G401 (cell line): ENCODE measurements at places on chromosomes 6 and 20.
A peak's percentile ranks its signal among the peaks of the same experiment; 100 is the strongest.

- no peak for DNase-seq
Observed at GRCh38 chr6:7112741-7113313, 5.1 kb downstream of the RREB1 start.

- no peak for DNase-seq
Observed at GRCh38 chr20:57470212-57470522, 54.8 kb downstream of the CTCFL start.

DNA sequence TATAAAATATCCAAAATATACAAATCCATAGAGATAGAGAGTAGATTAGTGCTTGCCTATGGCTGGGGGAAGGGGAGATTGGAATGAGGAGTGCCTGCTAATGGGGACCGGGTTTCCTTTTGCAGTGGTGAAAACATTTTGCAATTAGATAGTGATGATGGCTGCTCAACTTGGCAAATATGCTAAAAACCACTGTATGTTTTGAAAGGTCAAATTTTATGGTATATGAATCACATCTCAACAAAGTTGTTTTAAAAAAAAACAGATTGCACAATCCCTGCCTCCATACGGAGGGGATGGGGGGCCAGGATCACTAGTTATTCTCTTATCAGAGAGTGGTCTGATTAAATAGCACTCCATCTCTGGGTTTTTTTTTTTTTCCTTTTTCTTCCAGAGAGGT, 76.9 kb upstream of the RIPOR2 start:
- DNase-seq: no peak

- DNase-seq: peak; percentile 9
Observed at GRCh38 chr6:15763837-15764236, 101.0 kb upstream of the DTNBP1 start.

- DNase-seq: no peak
Observed at GRCh38 chr6:4942673-4943009, 61.2 kb downstream of the RPP40 start.

- DNase-seq: no peak
Observed at GRCh38 chr20:4041748-4042411, 26.5 kb upstream of the RNF24 start.

GRCh38 chr6:13281686-13282085, 46.7 kb downstream of the TBC1D7 start:
- peak; percentile 37 for DNase-seq

GRCh38 chr20:35934050-35934449, 20.3 kb downstream of the SCAND1 start:
- DNase-seq: no peak

DNA sequence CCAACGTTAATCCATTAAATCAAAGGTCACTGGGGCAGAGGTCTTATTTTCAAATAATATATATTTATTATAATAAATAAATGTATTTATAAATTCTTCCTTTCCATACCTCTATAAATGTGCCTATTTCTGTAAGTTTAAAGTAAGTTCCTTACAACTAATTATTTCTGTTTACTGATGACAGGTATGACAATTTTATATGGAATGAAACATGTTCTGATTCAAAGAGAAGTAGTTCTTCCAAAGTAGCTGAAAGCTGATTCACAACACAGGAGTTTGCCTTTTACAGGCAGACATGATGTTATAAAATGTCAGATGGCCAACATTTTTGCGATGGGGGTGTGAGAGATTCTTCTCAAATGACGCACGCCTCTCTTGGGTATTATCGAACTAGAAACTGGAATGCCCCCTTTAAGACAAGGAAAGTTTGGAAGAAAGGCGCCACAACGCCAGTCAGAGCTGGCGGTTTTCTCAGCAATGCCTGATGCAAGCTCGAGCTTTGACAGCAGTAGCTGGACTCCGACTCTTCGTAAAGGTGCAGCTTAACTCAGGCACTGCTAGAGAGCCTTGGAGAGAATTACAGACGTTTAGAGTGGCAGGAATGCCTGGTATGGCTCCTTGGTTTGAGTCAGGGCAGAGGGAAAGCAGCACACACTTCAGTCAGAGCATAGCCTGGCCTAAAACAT, 92.1 kb downstream of the FOXC1 start:
- no peak for DNase-seq

GRCh38 chr6:118581489-118581959, 33.4 kb downstream of the PLN start:
- no peak for DNase-seq

GRCh38 chr6:124536842-124537191, 425.4 kb upstream of the RNF217 start:
- no peak for DNase-seq

DNA sequence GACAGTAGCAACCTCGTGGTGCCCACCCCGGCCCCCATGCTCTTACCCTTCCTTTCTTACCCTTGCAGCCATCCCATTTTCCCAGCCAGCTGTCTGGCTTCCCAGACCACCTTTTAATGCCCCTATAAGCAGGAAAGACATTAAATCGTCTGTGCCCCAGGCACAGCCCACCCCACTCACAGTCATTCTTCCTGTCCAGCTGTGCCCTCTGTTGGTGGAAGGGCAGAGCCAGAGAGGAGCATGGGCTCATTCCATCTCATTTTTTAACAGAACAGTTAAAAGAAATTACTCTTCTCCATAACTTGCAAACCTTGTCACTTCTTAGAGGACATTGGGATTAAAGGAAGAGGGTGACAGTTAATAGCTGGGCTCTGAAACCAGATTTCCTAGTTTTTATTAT, 240.5 kb downstream of the NRN1 start:
- DNase-seq: no peak

GRCh38 chr6:169779092-169779815, 27.8 kb downstream of the ERMARD start:
- DNase-seq: no peak

- DNase-seq: no peak
Observed at GRCh38 chr6:70667256-70667710, 400 bp upstream of the SMAP1 start.

- no peak for DNase-seq
Observed at GRCh38 chr6:44373787-44374186, 13.7 kb upstream of the CDC5L start.

GRCh38 chr6:47047479-47048407, 5.6 kb upstream of the ADGRF1 start:
- DNase-seq: peak; percentile 85

GRCh38 chr6:12065321-12066140, 53.4 kb downstream of the HIVEP1 start:
- no peak for DNase-seq
